ENCODE measurements at places on chromosomes 2 and 18.

DNA sequence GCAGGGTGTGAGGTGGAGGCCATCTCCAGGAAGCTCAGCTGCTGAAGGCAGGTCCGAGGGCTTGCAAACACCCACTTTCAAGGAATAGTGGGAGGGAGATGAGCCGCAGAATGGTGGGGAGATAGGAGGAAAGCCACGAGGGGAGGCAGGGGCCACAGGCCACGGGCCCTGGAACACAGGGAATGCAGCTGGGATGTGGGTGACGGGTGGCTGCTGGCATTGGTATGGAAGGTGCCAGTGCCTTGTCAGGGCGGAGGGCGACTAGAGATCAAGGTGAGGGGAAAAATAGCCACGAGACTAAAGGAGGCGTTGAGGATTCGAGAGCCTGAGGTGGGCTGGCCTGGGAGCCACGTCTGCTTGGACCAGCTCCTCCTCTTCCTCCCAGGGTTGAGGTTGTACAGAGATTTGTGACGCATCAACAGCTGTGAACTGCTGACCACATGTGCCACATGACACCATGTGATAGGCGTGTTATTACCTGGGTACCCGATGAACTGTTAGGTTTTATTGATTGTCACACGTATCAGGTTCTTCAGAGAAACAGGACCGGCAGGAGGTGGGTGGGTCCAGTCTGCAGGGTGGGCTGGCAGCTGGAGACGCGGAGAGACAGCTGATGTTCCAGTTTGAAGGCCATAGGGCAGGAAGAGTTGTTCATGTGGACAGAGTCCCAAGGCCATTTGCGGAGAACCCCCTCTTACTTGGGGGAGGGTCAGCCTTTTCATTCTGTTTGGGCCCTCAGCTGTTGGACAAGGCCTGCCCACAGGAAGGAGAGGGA is 9.9 kb downstream of the IMPA2 start:
- no peak for DNase-seq

GRCh38 chr18:11651899-11652298 is 37.2 kb upstream of the GNAL start:
- DNase-seq: no peak

- DNase-seq: peak; percentile 38
These were observed 85.2 kb upstream of the FN1 start for GRCh38 chr2:215521031-215521430.

DNA sequence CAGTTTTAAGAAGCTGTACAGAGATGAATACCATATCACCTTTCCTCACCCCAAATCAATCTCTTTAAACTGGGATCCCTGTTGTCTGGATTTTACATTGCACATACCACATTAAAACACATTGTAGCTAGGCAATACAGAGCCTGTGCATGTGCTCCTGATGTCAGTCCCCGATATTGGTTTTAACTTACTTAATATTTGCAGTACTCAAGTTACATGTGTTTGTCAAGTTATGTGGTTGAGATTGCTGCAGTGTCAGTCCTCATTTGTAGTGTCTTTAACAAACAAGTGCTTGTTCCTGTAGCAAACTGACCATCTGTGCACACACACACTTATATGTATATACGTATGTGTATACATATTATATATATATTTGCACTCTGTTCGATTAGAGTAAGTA is 10.4 kb upstream of the UBE2E3 start:
- no peak for DNase-seq

DNA sequence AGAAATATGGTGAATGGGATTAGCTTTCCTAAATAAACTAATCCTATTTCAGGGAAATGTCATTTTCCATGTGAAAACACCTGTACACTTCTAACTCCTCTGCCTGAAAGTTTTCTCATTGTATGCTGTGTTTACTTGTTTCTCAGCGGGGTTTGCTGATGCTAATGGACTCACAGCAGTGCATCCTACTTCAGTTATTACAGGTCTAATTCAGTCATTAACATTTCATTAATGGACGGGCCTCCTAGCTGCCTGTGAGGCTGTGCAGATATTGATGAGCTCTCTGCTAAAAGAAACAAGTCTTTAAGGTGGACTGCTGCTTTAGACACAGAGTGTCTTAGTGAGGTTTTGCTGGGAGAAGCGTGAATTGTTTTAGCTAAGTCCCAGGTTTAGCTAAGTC is 1342.0 kb upstream of the ZEB2 start:
- DNase-seq: no peak

GRCh38 chr2:68747900-68748299 is 13.3 kb downstream of the ARHGAP25 start:
- no peak for DNase-seq

DNA sequence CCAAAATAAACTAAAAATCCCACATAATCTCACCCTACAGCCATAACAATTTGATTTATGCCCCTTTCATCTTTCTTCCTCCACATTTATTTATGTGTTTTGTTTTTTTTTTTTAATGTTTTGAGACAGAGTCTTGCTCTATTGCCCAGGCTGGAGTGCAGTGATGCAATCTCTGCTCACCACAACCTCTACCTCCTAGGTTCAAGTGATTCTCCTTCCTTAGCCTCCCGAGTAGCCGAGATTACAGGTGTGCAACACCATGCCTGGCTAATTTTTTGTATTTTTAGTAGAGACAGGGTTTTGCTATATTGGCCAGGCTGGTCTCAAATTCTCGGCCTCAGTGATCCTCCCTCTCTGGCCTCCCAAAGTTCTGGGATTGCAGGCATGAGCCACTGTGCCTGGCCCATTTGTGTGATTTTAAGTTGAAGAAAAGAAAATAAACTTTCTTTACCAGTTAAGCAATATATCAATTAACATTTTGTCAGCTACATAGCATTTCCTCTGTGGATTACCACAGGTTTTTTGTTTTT is 35.9 kb upstream of the LPIN2 start:
- DNase-seq: no peak

GRCh38 chr2:219457784-219458369 is 23.2 kb downstream of the SPEG start:
- no peak for DNase-seq

GRCh38 chr2:11236335-11236734 is 81.1 kb downstream of the SLC66A3 start:
- DNase-seq: peak; percentile 15

DNA sequence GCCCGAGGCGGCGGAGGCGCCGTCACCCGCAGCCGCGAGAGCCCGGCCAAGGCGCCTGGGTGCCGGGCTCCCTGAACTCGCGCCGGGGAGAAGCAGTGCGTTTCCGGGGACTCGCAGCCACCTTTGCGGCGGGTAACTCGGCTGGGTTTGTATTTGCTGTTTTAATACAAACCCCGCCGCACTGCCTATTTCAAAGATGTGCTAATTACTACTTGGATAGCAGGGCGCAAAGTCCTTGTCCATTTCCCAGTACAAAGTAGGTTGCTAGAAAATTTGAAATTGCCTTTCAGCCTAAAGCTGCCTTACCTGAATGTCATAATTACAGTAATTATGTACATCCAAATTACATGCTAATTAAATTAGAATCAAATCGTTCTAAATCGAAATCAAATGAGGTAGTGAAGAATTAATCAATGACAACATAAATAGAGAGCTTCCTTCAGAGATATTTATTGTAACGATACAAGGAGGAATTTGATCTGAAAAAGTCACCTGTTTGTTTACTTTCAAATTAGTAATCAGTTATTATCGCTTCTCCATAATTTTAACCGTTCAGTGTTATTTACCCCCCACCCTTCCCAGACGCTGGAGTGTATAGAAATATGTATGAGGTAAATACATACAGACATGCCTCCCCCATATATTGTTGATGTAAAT is 8.1 kb downstream of the SP9 start:
- DNase-seq: no peak

- peak; percentile 50 for DNase-seq
These were observed 756.6 kb downstream of the RNF144A start for GRCh38 chr2:7673853-7674252.

GRCh38 chr2:66985906-66986305 is 411.2 kb upstream of the ETAA1 start:
- DNase-seq: peak; percentile 30

GRCh38 chr2:76270096-76270710 is 559.5 kb upstream of the GCFC2 start:
- DNase-seq: no peak

DNA sequence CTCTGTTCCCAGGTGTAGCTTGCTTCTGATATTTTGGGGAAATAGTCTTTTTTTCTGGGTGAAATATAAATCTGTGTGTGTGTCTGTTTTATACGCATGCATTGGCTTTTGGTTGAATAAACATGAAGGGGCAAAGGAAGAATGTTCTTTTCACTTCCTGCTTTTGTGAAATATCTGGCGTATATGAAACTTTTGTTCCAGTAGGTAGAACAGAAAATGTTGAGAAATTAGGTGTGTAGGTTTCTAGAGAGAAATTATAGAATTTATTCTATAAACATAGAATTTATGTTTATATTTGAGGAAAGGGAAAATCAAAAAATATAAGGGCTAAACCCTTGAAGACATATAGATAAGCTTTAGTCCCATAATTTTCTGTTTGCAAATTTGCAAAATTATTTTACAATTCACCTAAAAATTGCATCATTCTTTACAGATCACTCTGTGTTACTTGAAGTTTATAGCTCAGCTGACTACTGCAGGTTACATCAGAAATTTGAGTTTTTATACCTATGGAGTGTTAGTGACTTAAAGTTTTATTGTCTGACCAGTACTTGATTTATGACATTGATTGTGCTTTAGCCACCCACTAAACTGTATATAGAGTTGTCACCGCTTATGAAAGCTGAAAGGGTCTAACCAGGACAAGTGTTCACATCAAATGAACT is 116.1 kb downstream of the FAM117B start:
- DNase-seq: no peak

GRCh38 chr2:236229186-236229585 is 35.0 kb downstream of the ASB18 start:
- no peak for DNase-seq

DNA sequence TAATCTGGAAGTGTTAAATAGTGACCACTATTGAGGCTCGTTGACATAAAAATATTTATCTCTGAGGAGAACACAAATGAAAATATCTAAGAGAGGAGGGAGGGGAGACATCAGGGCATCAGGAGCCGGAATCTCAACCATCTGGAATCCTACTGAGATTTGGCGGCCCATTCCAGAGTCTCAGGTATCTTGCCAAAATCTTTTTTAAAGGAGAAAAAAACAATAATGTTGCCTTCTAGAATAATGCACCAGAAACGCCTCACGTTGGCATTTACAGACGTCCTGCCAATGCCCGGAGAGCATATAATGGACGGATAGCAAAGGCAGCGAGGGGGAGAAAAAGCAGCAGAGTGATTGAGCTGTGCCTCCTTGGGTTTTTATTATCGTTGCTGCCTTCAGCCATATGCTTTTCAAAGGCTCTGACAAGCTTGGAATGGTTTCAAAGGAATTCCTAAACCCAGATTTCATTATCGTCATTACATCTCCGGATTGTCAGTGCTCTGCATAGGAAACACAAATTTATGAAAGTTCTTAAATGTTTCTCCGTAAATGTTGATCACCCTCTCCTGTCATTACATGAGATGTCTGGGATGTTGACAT is 30.9 kb upstream of the EGR4 start:
- no peak for DNase-seq

GRCh38 chr2:175167076-175167791 is 769 bp downstream of the ATF2 start:
- peak; percentile 41 for DNase-seq

DNA sequence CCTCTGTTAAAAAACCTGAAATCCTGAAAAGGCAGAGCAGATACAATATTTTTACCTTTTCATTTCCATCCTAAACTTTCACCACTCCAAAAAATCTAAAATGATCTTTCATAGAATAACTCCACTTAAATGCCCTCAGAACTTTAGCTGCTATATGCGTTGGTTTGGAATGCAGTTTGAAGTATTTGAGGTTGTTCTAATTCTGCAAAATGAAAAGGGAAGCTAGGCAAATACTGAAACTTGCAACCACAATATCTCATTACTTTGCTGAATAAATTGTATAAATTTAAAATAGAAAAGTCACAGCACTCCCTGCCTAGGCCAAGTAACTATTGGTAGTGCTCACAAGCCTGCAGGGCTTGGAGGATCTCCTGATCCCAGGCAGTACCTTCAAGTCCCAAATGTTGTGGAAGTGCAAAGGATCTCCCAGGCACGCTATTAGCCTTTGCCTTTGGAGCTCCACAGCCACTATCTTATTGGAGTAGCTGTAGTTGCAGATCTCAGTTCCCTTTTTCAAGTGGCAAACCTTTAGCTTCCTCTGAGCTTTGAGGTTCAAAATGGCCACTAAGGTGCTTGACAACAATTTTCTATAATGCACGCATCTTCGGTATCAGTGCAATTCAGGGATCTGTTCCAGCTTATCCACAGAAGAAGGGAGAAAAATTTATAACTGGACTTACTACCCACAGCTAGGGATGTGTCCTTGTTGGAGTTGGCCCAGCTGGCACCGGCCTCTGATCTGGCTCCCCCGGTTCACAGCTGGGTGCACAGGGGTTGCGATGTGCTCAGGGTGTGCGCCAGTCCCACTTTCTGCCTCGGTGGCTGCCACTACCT is 43.4 kb upstream of the ANKRD62 start:
- DNase-seq: no peak

- no peak for DNase-seq
These were observed 20.7 kb downstream of the GNLY start for GRCh38 chr2:85714841-85715240.

DNA sequence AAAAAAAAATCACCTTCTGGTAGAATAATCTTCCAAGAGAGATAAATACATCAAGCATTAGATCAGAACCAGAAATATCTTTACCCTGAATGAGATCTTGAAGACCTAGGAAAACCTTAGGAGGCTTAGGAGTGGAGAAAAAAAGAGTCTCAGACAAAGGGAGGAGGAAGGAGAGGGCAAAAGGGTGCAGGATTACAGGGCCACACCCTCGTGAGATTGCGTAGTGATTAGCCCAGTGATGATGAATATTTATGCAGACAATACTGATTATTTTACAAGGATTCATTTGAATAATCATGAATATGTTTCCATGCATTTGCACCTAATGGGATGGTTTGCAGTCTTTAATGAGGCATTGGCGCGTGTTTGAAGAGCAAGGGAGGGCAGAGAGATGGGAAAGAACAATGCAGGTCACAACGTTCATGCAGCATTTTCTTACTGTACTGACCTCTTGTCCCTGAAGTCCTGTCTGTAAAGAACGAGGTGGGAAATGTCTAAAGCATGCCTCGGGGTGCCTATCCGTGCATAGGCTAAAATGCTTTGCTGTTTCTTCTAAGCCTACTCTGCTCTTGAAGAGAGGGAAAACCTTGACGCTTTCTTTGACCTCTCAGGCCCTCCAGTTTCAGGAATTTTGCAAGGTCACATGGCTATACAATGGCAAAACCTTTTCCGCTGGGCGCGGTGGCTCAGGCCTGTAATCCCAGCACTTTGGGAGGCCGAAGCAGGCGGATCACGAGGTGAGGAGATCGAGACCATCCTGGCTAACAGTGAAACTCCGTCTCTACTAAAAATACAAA is 18.6 kb upstream of the ZNF532 start:
- DNase-seq: no peak

- peak; percentile 62 for DNase-seq
These were observed 6.2 kb downstream of the IMPA2 start for GRCh38 chr18:11987527-11987926.

DNA sequence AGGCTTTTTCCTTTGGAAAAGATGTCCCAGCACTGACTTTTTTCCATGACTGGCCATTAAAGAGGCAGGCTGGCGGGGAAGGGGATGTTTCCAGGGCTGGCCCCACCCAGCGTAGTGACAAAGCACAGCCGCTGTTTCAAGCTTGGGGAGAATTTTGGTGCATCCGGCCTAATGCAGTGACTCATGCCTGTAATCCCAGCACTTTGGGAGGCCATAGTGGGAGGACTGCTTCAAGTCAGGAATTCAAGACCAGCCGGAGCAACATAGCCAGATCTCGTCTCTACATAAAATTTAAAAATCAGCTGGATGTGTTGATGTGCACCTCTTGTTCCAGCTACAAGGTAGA is 78.0 kb upstream of the SH3BP4 start:
- DNase-seq: peak; percentile 80

All from fibroblast of the aortic adventitia (primary cell).